ENCODE measurements at places on chromosomes 3 and 15.
A peak's percentile ranks its signal among the peaks of the same experiment; 100 is the strongest.

DNA sequence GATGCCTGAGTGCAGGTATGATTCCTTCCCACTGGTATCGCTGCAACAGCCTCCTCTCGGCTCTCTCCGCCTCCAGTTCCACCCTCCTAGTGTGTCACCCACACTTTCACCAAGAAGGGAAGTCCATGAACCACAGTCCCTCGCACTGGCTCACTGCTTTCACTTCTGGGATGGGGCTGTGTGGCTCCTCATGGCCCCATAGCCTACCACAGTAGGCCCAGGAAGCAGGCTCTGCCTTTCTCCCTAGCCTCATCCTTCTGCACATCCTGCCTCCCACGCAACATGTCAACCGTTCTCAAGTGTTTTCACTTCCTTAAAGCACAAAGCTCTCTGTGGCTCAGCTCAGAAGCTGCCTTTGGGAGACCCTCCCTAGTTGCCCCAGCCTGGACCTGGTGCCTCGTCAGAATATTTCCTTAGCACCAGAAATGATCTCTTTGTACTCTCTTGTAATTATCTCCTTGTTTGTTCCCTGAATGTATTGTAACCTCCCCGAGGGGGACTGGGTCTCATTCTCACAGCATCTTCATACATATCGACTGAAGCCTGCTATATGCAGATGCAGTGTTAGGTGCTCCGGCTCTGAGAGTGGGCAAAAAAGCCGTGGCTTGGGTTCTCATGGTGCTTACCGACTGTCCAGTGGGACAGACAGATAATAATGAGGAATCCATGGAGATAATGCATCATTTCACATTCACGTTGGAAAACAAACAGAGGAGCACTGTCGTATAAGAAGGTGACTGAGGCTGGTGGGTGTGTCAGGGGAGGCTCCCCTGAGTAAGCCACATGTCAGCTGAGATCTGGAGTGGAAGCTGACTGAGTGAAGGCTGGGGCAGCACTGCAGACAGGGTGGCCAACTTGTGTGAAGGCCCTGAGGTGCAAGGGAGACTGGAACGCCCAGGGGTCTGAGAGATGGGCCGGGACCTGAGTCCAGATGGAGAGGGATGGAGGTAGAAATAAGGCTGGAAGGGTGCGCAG is 107.1 kb downstream of the DGKG start:
- no peak for DNase-seq

- DNase-seq, result peak; percentile 97
Measured at GRCh38 chr15:32870240-32871033, 152.6 kb downstream of the GREM1 start.

DNA sequence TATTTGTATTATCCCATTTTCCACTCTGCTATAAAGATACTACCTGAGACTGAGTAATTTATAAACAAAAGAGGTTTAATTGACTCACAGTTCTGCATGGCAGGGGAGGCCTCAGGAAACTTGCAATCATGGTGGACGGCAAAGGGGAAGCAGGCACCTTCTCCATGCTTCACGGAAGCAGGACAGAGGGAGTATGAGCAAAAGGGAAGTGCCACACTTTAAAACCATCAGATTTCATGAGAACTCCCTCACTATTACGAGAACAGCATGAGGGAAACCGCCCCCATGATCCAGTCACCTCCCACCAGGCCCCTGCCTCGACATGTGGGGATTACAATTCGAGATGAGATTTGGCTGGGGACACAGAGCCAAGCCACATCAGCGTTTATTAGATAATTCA is 172.8 kb downstream of the NR2F2 start:
- no peak for DNase-seq

DNA sequence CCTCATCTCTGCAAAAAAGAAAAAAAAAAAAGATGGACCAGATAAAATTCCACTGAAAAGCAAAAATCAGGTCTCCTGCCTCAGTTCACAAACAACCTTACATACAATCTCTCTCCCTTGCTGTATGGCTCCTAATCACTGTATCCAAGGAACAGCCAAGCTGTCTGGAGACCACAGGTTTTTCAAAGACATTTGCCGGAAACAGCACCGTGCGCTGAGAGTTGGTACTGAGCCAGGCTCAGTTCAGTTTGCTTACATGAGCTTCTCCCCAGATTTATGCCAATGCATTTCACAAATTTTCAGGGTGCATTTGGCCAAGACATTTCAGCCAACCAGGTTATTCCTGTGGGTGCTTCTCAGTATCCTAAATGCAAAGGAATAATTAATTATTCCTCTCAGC is 4.1 kb downstream of the ACP3 start:
- no peak for DNase-seq

- DNase-seq, result no peak
Measured at GRCh38 chr15:56327721-56328502, 37.3 kb upstream of the TEX9 start.

DNA sequence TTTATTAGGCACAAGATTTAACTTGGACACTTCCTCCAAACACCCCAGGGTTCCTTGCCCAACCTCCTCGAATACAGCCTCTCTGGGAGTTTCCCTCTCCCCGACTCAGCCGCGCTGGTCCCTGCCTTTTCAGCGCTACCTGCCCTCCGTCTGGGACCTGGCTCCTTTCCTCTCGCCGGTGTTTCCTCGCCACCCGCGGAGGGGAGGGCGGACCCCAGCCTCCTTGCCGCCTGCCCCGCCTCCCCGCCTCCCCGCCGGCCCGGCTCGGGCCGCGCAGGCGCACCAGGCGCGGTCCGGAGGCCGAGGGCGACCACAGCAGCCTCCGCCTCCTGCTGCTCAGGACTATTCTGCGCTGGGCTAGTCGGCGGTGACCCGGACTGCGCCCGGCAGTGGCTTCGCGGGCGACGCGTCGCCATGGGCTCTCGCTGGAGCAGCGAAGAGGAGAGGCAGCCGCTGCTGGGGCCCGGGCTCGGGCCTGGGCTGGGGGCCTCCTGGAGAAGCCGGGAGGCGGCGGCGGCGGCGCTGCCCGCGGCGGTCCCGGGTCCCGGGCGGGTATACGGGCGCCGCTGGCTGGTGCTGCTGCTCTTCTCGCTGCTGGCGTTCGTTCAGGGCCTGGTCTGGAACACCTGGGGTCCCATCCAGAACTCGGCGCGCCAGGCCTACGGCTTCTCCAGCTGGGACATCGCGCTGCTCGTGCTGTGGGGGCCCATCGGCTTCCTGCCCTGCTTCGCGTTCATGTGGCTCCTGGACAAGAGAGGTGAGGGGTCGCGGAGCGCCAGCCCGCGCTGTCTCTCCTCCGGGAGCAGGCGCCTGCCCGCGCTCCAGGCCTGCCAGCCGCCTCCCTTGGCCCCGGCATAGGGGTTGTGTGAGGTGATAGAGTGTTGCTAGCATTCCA is at the start of gene SLC49A4:
Gene SLC49A4 (plus strand): TSS at position 291 of the 895 bp plus-strand sequence. CDS start 124 bp downstream, at position 415.
- no peak for DNase-seq

- DNase-seq, result peak; percentile 100
Measured at GRCh38 chr3:72891053-72891855, 3.4 kb downstream of the GXYLT2 start.

GRCh38 chr15:73909651-73910050 is 16.6 kb upstream of the LOXL1 start:
- no peak for DNase-seq

GRCh38 chr3:29694783-29695182 is 413.9 kb downstream of the RBMS3 start:
- peak; percentile 80 for DNase-seq

- DNase-seq, result peak; percentile 74
Measured at GRCh38 chr3:107235928-107236315, 141.3 kb upstream of the CCDC54 start.

DNA sequence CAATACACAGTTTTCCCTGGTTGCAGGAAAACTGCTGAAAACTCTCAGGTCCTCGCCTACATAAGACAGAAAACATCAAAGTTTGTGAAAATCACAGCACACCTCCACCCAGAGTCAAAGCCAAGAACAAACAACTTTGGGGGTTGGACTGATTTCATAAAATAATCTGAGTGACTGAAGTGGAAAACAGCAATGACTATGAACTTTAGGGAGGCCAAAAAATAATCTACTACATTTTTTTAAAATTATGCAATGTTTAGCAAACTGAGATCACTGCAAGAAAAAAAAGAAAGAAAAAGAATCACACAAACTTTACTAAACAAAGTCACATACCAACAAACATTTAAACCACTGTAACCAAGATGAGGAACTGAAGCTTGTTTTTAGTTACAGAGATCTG is 15.9 kb upstream of the FOXP1 start:
- no peak for DNase-seq

- no peak for DNase-seq
Measured at GRCh38 chr15:100468285-100468684, 60.5 kb downstream of the CERS3 start.

DNA sequence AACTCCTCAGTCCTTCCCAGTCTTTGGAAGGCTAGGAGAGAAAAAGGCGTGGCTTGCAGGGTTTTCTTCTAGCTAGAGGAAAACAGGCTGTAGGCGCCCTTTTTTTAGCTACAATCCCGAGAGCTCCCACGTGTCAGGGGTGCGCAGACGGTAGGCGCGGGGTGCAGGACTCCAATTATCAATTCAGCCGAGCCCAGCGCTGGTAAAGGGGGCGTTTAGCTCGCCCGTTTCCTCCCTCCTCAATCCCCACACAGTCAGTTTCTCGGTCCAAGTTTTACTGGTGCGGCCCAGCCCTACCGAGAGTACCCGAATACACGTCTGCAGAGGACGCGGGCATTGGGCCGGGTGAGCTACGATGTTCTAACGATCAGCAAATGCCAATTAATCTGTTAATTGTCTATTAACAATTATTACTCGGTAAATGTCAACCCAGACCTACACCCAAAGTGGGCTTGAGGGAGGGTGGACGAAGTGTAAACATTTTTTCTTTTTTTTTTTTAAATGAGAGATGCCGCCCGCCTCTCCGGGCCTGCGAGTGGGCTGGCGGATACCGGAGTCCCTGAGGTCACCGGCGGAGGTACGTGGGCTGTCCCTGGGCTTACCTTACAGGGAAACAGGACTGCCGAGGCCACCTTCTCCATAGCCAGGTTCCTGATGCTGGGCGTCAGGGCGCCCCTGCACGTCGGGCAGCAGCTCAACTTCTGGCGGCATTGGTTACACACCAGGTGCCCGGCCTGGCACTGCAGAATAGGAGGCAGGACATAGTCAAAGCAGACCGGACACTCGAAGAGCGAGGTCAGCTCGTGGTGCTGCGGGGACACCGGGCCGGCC is 923 bp downstream of the SIAH2 start:
- no peak for DNase-seq

- no peak for DNase-seq
Measured at GRCh38 chr3:89303701-89304100, 196.3 kb downstream of the EPHA3 start.

- DNase-seq, result no peak
Measured at GRCh38 chr3:10391391-10391790, 70.5 kb upstream of the SEC13 start.

GRCh38 chr15:57442335-57442734 is 66.0 kb downstream of the CGNL1 start:
- no peak for DNase-seq

- no peak for DNase-seq
Measured at GRCh38 chr3:180223268-180223667, 186.5 kb upstream of the PEX5L start.

DNA sequence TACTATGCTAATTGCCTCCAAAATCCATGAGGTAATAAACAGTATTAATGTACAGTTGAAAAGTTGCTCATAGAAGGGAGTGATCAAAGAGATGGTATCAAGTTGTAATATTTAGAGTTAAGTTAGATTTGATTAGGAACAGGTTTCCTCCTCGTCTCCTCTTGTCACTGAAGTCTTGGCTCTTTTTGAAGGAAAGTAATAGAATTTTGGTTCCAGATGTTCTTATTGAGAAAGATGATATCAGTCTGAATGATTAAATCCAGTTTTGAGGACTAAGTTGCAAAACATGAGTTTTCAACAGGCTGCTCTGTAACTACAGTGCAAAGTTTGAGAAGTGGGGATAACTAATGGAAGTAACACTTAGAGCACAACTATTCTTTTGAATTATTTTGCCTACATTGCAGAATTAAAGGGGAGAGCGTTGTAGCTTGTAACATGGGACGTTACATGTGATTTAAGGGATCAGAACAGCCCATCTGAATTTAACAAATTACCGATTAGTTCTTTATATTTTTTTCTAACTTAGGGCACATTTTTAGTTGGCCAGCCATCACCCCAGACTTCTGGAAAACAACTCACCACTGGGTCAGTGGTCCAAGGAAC is 48.3 kb downstream of the MAP6D1 start:
- DNase-seq, result no peak

GRCh38 chr3:15171096-15171495 is 35.0 kb upstream of the CAPN7 start:
- DNase-seq, result no peak

- DNase-seq, result no peak
Measured at GRCh38 chr15:98731712-98732450, 83.5 kb downstream of the IGF1R start.

DNA sequence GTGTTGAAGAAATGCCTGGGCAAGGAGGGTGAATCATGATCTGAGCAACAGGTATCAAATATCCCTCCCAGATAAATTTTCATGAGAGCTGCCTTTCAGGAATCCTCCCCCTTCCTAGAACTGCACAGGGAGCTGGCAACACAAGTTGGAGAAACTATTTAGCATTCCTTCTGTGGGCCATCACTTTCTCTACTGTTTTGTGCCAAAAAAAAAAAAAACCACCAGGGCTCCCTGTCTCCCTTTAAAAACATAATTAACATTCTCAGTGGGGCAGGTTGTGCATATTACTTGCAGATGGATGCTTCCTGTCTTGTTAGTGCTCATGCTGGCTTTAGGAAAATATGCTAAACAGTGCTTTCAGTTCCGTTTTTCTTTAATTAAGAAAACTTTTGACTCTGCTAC is 234.9 kb upstream of the LMCD1 start:
- DNase-seq, result no peak

- DNase-seq, result no peak
Measured at GRCh38 chr3:74613060-74613459, 1.4 kb downstream of the CNTN3 start.

DNA sequence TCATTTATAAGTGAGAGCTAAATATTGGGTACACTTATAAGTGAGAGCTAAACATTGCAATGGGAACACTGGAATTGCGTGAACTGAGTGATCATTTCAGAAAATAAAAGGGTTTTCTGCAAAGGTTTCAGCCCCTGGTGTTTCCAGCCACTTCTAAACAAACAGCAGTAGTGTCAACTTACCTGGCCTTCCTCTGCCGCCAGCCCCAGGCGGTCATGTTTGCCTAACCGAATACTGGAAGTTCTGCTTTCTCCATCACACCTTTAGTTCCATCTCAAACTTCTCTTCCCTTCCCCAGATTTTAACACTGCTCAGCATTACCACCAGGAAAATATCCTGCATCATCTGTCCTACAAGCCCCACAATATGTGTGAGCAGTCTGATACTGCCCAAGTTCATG is 58.6 kb downstream of the MRPL3 start:
- no peak for DNase-seq

- DNase-seq, result no peak
Measured at GRCh38 chr15:91992945-91993344, 139.4 kb downstream of the SLCO3A1 start.
